ENCODE measurements at places on chromosomes 12 and 14.

DNA sequence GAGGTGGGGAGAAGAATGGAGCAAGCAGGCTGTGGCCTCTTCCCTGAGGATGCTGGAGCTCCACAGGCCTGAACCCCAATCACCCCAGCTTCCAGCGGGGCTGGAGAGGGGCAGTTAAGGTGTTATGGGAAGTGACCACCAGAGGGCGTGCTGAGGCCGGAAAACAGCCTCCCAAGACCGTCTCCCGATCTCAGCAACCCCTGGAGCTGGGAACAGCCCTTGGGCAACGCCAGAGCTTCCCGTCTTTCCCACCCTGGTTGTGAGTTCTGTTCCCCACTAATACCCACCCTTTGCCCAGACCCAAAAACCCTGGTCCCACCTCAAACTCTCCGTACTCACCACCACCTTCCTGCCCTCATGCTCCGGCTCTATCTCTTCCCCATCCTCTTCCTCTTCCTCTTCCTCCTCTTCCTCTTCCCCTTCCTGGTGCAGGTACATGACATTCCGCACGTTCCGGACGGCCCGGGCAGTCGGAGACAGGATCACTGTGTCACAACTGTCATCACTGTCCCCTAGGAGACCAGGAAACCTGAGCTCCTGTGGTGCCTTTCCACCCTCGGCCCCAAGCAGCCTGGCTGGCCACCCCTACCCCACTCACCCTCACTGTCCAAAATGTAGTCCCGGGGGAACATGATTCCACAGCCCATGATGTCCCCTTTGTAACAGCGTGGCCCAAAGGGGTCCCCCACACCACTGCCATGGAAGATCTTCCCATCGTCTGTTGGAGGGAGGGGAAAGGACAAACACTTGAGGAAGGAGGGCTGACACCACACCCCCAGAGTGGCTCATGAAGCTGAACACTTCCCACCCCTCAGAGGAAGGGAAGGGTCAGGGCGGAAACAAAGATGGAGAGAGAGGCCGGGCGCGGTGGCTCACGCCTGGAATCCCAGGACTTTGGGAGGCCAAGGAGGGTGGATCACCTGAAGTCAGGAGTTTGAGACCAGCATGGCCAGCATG lies 12.9 kb downstream of the SPRYD3 start:
- DNase-seq = peak; percentile 93

DNA sequence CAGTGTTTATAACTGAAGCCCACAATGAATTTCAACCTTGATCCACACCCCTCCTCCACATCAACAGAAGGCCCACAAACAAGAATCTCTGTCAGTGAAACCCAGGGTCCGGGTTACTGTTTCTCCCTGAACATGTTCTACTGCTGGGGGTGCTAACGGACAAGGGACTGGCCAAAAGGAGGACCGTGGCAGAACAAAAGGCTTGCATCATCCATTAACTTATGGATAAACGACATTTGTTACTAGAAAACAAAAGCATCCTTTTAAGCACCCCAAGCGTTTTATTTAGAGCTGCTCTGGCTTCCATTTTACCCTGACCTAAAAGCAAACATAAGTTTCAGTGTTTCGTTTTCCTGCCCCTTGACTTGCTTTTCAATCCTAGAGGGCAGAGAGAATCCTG lies 32.2 kb downstream of the BRAP start:
- no peak for DNase-seq

- no peak for DNase-seq
Measured at GRCh38 chr12:106601031-106601430, 18.2 kb downstream of the RFX4 start.

DNA sequence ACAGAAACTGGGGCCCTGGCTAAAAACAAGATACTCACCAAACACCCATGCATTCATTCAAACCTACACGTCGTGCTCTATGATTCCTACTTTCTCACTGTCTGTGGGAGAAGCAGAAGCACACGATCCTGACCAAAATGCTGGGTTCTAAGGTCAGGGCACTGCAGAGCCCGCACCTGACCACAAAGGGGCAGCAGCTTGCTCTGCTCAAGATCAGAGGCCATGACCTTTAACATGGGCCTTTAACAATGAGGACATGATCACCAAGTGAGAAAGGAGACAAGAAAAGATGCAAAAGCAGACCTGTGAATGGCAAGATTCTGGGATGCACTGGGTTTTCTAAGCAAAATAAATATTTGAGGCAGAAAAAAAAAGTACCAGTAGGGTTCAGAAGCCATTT lies 40.1 kb upstream of the VPS33A start:
- no peak for DNase-seq

- DNase-seq = no peak
Measured at GRCh38 chr14:58272588-58273372, 25.6 kb upstream of the ARID4A start.

DNA sequence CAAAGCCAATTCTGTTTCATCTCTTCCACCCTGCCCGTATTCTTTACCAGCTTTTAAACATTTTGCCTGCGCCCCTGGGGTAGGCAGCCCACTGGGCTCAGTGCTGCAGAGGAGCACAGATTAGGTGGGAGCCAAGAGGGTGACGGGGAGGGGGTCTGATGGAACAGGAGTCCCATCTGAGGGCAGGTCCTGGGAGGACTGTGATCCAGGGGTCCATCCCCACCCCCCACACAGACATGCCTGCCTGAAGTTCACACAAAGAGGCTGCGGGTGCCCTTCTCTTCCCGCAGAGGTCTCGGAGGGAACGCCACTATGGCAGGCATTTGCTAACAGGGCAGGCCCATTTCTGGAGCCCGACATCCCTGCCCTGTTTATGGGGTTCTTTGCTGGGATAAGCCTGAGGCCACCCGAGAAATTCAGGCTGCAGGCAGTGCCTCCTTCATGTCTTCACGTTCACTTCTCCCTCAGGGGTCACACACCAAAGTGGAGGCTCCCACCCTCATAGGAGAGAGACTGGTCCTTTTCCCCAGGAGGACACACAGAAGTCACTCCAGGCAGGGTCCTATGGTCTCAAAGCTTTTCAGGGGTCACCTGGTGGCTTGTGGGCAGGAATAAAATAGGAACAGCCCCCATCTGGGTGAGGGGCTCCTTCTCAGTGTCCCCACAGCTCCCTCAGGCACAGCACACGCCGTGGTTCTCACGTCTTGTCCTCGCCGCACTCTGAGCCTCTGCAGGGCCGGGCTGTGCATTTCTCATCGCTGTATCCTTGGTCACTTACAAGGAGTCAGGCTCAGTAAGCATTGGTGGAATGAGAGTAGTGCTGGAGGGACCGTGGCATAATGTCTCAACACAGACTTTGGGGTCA lies 12.9 kb downstream of the VASH1 start:
- no peak for DNase-seq

- DNase-seq = no peak
Measured at GRCh38 chr14:104390941-104391901, 188.3 kb upstream of the C14orf180 start.

GRCh38 chr12:108298761-108299275 lies 40.3 kb downstream of the CMKLR1 start:
- no peak for DNase-seq

GRCh38 chr12:3476403-3476802 lies 14.6 kb upstream of the PRMT8 start:
- DNase-seq = no peak

DNA sequence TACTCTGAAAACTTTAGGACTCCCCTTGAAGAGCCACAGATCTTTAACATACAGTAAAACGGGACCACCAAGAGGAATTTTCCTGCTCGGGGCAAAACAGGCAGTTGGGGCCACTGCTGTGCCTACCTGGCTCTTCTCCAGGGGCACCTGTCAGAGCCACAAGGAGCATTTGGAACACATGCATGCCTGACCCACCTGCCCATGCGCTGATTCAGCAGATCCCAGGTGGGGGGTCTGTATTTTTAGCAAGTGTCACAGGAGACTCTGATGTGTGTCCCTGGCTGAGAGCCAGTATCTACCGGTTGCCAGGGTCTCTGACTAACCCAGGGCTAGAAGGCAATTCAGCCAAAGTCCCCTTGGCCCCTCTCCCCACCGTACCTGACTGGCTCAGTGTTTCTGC lies 6.5 kb downstream of the CTDSP2 start:
- no peak for DNase-seq

- DNase-seq = no peak
Measured at GRCh38 chr12:106113446-106113823, 25.3 kb downstream of the NUAK1 start.

- DNase-seq = no peak
Measured at GRCh38 chr12:107436376-107436775, 249.2 kb upstream of the PWP1 start.

DNA sequence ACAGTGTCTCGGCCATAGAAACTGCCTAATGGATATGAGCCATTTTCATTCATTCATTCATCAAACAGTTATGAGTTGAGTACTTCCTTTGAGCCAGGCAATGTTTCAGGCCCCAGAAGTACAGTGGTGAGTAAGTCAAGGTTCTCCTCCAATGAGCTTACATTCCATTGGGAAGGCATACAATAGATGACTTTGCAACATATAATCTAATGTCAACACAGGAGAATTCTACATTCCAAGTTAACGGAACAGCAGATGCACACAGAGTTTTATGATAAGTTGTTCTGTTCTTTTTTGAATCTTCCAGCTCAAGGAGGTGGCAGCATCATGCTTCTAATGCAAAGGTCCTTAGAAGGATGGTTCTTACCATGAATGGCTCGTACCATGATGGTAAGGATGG lies 3.2 kb upstream of the RFC5 start:
- DNase-seq = no peak

- DNase-seq = peak; percentile 55
Measured at GRCh38 chr14:76267322-76268046, 108.5 kb upstream of the ESRRB start.

DNA sequence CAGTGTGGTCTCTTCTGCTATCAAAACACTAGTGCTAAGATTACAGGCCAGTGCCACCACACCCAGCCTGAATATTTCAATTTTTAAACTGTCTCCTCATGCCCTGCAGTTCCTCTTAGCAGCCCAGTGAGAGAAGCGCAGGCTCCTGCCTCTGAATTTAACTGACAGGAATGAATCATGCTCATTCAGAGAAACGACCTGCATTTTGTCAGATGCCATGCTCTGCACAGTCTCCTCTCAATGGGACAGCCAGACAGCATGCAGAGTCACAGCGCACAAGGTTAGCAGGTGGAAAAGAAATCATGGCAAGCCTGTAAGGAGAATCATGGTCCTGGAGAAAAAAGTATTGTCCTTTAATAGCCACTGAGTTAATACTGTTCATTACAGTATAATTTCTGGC lies 691.0 kb upstream of the SEL1L start:
- DNase-seq = no peak

Data from 8988T (cell line).